ENCODE measurements at places on chromosomes 7 and 10.

DNA sequence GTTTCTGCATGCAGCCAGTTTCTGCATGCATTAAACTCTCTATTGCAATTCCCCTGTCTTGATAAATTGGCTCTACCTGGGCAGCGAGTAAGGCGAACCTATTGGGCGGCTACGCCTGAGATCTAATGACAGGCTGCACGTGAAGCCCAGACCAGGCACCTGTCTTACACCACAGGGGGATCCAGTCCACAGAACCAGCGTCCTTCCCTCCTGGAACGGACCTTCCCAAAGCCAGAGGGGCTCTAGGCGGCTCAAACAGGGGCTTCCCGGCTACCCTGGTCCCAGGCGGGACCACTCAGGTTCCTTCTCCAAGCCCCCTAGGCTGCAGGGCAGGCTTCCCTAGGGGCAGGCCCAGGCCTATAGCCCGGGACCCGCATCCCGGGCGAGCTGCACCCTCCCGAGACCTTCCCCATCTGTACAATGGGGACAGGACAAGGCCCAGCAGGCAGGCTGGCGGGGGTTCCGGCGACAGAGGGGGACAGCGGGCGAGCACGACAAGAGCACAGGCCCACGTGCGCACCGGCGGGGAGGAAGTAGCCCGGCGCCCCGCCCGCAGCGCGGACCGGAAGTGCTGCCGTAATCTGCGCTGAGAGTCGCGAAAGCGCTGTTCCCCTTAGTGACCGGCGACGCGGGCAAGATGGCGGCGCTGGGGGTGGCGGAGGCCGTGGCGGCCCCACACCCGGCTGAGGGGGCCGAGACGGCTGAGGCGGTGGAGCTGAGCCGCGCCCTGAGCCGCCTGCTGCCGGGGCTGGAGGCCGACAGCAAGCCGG, at the start of gene DNAAF5:
DNAAF5 (plus strand) TSS at position 616 of the 770 bp plus-strand sequence; CDS start at position 638, 22 bp downstream.
- DNase-seq: peak; percentile 85

DNA sequence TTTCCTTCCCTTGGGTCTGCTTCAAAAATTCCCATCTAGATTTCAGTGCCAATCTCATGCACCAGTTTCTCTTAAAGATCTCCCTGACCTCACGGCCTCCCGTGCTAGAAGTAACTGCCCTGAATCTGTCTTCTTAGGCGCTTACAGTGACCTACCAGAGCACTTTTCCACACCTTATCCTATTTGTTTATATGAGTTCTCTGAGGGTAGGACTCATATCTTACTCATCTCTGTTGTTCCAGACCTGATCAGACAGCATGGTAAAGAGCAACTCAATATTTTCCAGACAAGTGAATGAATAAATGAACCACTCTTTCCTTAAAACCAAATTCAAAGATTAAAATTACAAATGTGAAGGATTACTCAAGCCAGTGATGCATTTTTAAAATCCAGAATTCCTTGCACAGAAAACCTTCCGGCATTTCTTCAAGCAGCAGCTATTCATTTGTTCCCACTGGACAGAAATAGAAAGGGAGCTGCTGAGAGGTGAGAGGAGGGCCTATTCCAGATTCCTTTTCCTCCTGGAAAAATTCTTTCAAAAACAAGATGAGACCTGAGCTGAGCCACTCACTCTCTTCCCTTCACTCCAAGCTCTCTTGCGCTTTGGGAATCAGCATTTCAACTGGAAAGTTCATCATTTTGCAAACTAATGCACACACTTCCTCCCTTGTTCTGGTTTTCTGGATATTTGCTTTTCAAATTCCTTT, 94.6 kb downstream of the ELMO1 start:
- no peak for DNase-seq

- DNase-seq: no peak
Observed at GRCh38 chr10:5858811-5859210, 30.9 kb downstream of the ANKRD16 start.

- no peak for DNase-seq
Observed at GRCh38 chr7:156865493-156865892, 27.5 kb downstream of the LMBR1 start.

- DNase-seq: no peak
Observed at GRCh38 chr10:116753759-116754158, 11.4 kb upstream of the HSPA12A start.

DNA sequence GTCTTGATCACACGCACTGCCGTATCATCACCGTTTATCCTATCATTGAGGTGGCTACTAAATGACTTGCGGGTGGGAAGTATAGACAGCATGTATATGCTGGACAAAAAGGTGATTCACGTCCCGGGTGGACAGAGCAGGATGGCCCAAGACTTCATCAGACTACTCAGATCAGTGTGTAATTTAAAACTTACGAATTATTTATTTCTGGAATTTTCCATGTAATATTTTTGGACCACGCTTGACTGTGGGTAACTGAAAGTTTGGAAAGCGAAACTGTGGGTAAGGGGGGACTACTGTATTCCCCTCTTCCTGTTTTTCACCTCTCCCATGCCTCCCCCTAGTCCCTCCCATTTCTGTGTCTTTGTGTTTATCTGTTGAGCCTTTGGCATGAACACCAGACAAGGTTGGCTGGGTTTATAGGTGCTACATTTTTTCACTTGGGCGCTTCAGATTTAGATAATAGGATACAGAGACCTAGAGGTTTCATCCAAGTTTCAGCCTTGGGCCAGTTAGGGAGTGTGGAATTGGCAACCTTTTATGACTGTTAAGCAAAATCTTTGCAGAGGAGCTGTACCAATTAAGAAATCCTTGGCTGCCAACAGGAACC, 55.8 kb downstream of the RBM20 start:
- DNase-seq: no peak

- peak; percentile 67 for DNase-seq
Observed at GRCh38 chr7:27130540-27131389, at the start of gene HOXA4. HOXA4 (minus strand) TSS chr7:27130757; CDS start chr7:27130733, 24 bp downstream.

GRCh38 chr10:31867646-31868045, 61.0 kb downstream of the ARHGAP12 start:
- DNase-seq: no peak

DNA sequence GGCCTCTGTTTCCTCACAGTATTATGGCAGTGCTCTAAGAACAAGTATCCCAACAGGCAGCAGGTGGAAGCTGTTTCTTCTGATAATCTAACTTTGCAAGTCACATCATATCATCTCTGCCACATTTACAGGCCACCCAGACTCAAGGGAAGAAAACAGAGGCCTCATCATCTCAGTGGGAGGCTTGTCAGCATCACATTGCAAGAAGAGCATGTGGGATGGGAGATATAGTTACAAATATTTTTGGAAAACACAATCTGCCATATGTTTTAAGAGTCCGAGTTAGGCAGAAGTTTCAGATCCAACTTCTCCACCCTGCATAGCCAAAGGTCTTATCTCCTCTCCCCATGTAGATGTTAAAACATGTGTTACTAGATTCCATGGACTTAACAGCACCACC, 130.4 kb upstream of the PDE1C start:
- no peak for DNase-seq

DNA sequence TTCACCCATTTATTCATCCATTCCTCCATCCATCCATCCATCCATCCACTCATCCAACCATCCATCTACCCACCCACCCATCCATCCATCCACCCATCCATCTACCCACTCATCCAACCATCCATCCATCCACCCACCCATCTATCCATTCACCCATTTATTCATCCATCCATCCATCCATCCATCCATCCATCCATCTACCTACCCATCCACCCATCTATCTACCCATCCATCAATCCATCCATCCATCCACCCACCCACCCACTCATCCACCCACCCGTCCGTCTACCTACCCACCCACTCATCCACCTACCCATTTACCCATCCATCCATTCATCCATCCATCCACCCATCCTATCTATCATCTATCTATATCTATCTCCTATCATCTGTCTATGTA, 169.4 kb upstream of the SHH start:
- no peak for DNase-seq

- DNase-seq: no peak
Observed at GRCh38 chr7:132292803-132293202, 283.5 kb downstream of the PLXNA4 start.

DNA sequence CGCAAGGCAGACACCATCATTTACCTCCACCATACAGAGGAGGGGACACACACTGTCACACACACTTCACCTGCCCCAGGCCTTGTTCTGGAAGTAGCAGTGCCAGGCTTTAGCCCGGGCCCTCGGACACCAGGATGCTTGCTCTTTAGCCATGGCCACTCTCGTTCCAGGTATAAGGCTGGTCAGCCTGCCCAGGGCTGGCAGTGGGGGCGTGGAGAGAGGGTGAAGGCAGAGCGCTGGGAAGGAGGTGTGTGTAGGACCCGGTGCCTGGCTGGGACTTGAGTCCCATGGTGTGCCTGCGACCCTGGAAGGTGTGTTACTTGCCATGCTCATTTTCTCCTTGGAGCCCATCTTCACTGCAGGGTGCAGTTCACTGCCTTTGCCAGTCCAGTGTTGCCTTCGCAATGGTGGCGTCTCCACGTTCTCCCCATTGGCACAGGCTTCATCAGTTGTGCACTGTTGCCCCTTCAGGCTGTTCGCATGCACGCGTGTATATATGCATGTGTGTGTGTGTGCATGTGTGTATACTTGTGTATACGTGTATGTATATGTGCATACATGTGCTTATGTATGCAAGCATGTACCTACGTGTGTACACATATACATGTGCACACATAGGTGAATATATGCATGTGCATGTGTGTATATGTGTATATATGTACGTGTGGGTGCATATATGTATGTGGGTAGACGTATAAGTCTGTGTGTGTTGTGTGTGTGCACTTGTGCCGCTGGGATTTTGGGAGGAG, 153.4 kb downstream of the CAMK1D start:
- DNase-seq: no peak

DNA sequence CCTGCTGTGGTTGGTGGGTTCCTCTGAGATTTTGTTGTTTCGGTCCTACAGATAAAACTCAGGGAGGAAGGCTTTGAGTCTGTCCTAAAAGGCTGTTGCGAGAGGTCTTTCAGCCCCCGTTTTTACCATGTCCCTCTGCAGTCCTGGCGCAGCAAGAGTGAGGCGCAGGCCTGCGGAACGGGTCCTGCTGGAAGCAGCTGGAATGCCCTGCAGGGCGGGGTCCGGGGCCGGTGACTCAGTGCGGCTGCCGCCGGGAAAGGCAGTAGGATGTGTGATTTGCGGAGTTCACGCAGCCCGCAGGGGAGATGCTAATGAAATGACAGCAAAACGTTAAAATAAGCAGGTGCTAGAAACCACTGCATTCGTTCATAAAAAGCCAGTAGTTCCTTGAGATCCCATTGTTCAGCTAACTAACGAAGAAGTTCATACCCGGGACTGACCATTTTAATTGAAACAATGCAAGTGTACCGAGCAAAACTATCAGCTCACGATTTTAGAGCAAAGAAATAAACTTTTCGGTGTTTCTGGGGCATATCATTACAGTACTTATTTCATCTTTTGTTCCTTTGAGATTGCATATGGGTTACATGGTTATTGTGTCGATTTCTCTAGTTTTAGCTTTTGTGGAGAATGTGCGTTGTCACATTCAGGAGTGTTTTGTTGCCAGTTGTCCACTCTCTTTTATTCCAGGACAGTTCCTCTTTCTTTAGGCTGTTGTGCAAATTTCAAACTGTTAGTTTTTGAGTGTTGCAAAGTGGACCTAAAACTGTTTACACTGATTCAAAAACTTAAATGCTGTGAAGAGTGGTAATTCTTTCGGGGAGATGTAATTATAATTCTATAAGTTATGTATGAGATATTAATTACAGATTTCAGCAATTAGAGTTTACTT, 783 bp downstream of the ANLN start:
- peak; percentile 58 for DNase-seq

Measured in activated T-helper 2 cell treated with anti-CD3 and anti-CD28 coated beads, Interferon-gamma antibody, Interleukin-2, Interleukin-4, amounts not matched to agents 10 μg/mL and 5 μg/mL and 100 μg/mL, durations not matched to agents 14 hours and 24 hours and 36 hours (primary cell).